ENCODE measurements at places on chromosomes 6 and 20. TPM values are rescaled to one million over a fixed set of nuclear protein-coding genes. Genes with fewer than 3 reads are reported as not detected.

DNA sequence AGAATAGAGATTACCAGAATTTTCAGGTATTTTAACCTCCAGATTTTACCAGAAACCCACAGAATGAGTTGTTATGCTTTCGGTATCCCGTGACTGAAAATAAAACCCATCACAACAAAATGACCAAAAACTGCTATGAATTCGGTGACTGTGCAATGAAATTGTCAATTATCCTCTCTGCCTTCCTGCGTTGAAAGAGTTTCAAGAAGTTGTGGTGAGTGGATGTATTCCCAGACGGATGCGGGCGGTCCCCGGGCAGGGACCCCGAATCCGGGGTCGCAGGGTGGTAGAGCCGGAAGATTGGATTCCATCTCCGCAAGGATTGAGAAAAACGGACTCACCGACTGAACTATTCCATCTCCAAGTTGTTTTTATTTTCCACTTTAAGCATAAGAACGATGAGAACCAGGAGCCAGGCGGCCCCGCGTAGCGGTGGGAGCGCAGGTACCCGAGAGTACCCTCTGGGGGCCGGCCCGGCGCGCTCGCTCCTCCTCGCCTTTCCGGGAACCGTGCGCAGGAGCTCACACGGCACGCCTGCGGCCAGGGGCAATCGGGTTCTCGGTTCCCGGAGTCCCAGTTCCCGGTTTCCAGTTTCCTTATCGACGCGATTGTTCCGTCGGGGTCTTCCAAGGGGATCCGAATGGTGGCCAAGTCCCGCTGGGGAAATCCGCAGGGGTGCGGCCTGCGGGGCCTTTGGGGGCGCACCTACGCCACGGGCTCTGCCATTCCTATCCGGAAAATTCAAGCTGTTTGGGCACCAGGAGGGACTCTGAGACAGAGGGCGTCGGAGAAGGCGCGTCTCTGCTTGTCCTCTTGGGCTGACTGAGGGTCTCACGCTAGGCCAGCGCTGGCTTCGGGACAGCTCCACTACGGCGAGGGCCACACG lies 104.9 kb upstream of the PRDM1 start:
- DNase-seq: no peak
- H3K27me3 ChIP-seq: peaks cover 37% of the 10 kb centered on the region
- H3K36me3 ChIP-seq: no peaks in the 10 kb centered on the region
- H3K27ac ChIP-seq: no peak overlapping the region

GRCh38 chr6:43628393-43629103 lies 516 bp downstream of the GTPBP2 start:
- no peaks in the 10 kb centered on the region for H3K27me3 ChIP-seq
- peak; percentile 51 for DNase-seq
- peak overlapping the region; percentile 79 for H3K4me3 ChIP-seq
- peaks cover 22% of the 10 kb centered on the region for H3K4me1 ChIP-seq
- H3K27ac ChIP-seq: peak overlapping the region; percentile 97

GRCh38 chr6:38978139-38978704 lies 70.4 kb upstream of the GLP1R start:
- no peak for DNase-seq
- no peak overlapping the region for H3K27ac ChIP-seq
- H3K4me1 ChIP-seq: no peaks in the 10 kb centered on the region
- no peaks in the 10 kb centered on the region for H3K36me3 ChIP-seq

GRCh38 chr20:8901237-8902025 lies 167.5 kb upstream of the PLCB4 start:
- H3K4me1 ChIP-seq: peaks cover 10% of the 10 kb centered on the region
- no peak overlapping the region for H3K4me3 ChIP-seq
- peak; percentile 21 for DNase-seq
- no peaks in the 10 kb centered on the region for H3K36me3 ChIP-seq

DNA sequence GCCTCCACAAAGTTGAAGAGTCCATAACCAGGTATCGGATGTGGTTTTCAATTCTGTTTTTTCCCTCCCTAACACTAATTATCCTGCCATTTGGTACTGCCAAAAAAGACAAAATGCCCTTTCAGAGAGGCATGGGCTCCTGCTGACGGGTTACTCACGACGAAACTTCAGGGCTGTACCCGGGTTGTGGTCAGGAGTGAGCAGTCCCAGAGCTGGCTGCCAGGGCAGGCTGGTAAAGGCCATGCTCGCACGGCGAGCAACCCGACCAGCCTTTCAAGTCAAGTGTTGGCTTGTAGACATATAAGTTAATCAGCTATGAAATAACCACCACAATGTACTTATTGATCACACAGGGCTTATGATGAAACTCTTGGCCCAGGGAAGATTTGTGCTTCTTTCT lies 152.5 kb downstream of the FOXC1 start:
- no peaks in the 10 kb centered on the region for H3K36me3 ChIP-seq
- H3K4me1 ChIP-seq: peaks cover 8% of the 10 kb centered on the region
- H3K27ac ChIP-seq: no peak overlapping the region
- H3K27me3 ChIP-seq: no peaks in the 10 kb centered on the region
- H3K4me3 ChIP-seq: no peak overlapping the region

The TGM2 gene
- 12.8 TPM for total RNA-seq

The POU5F1 gene
- not detected for total RNA-seq
